ENCODE measurements at places on chromosomes 2 and 18.

DNA sequence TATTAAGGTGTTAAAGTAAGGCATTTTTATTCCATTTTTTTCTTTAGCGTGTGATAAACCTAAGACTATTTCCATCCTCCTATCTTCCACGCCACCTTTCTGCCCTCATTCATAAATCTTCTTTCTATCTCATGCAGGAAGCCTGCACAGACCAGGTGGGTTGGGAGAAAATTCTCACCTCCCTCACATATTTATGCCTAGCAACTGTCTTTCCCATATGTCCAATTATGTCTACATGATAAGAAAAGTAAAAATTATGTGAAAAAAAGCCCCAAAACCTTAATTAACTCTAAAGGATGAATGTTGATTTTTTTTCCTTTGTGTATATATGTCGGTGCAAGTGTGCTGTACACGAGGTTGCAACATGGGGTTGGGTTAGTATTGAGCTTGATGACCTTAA lies 225.6 kb upstream of the GCFC2 start:
- no peak for DNase-seq

DNA sequence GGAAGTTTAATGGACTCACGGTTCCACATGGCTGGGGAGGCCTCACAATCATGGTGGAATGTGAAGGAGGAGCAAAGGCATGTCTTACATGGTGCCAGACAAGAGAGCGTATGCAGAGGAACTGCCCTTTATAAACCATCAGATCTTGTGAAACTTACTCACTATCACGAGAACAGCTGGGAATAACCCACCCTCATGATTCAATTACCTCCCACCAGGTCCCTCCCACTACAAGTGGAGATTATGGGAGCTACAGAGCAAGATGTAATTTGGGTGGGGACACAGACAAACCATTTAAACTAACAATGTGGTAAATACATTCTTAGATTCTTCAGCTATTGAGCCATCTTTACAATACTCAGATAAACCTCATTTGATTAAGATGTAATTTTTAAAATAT lies 176.1 kb downstream of the SH3BP4 start:
- no peak for DNase-seq

- no peak for DNase-seq
Observed at GRCh38 chr2:45275806-45276205, 266.6 kb upstream of the SIX2 start.

- no peak for DNase-seq
Observed at GRCh38 chr18:39793609-39794008, 2161.4 kb upstream of the PIK3C3 start.

- DNase-seq, result no peak
Observed at GRCh38 chr2:176234156-176234555, 35.1 kb upstream of the MTX2 start.

GRCh38 chr18:51195451-51196117 lies 1.9 kb downstream of the MEX3C start:
- DNase-seq, result peak; percentile 24

- DNase-seq, result no peak
Observed at GRCh38 chr2:75787532-75788132, 76.9 kb upstream of the GCFC2 start.

DNA sequence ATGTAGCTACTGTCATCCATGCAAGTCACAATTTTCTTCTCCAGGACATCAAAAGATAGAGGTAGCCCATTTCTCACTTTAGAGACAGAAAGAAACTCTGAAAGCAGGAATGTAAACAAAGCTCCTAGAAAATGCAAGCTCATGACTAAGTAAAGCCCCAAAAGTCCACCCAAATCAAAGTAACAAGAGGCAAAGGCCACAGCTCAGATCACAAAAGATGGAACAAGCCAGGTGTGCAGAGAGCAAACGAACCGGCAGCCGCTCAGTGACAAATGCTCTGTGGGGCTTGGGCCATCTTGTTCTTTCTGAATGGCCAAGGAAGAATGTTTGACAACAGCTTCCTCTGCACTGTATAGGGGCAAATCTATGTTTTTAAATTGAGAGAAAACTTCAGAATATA lies 201.0 kb downstream of the CYRIA start:
- DNase-seq, result no peak

- DNase-seq, result no peak
Observed at GRCh38 chr2:218402911-218403411, 3.3 kb downstream of the CTDSP1 start.

DNA sequence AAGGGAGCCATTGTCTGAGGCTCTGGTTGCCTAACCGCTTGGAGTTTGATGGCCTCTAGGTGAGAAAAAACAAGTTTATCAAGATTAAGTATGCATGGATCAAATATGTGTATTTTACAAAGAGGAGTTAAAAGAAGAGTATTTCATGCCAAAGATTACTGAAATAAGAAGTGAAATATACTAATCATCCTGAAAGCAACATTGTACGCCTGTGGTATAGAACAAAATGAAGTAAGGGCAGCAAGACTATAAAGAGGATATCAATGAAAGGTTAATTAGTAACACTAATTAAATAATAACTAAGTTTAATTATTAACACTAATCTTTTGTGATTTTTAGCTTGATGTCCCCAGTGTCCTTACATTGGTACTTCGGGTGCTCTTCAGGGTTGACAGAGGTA lies 276.7 kb downstream of the CALCRL start:
- no peak for DNase-seq

GRCh38 chr2:111678651-111679050 lies 205.3 kb downstream of the ANAPC1 start:
- DNase-seq, result no peak

- DNase-seq, result no peak
Observed at GRCh38 chr18:54130631-54131030, 93.8 kb downstream of the MBD2 start.

DNA sequence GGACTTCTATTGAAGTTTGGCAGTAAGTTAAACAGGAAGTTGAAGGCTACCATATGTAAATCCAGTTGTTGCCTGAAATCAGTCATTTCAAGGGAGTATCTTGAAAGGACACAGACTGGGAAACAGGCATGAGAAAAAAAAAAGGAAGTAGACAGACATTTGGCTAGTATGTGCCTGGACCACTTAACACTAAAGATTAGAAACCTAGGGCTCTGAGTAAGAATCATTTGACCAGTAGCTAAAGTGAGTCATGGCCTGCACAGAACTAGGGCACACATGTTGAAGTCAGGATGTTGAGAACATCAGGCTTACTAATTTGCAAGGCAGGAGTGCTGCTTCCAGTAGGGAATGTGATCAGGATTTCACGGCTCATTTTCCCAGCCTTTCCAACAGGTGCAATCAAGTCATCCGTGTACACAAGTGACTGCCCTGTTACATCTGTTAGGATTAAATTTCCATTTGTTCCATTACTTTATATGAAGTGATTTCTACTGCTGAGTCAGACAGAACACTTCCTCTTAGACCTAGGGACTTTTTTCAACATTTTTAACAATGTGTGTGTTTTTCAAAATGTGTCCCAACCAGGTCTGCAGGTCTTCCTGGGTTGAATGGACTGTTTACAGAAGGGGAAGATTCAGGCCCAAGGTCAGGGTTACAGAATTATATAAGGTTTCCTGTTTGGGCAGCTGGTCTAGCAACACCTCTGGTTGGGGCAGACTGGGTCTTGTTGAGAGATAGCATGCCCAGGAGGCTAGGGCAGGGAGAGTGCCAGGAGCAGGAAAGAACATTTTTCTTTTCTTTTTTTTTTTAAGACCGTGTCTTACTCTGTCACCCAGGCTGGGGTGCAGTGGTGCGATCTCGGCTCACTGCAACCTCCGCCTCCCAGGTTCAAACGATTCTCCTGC lies 145.6 kb downstream of the TGIF1 start:
- peak; percentile 94 for DNase-seq

DNA sequence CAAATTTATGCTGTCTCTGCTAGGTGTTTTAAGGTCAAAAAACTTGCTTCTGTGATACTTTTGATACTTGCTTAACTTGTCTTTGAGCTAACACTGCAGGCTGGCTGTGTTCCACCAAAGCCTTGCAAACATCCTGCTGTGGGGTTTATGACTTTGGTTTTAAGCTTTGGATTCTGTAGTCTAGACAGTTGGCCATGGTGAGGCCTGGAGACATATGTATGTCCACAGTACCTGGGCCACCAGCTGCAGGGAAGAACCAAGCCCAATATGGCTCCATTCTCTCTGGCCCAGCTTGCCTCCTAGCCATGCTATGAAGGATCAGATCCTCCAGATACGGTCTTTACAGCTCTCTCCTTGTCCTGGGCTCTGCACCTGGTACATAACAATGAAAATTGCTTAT lies 113.9 kb downstream of the INO80D start:
- no peak for DNase-seq

DNA sequence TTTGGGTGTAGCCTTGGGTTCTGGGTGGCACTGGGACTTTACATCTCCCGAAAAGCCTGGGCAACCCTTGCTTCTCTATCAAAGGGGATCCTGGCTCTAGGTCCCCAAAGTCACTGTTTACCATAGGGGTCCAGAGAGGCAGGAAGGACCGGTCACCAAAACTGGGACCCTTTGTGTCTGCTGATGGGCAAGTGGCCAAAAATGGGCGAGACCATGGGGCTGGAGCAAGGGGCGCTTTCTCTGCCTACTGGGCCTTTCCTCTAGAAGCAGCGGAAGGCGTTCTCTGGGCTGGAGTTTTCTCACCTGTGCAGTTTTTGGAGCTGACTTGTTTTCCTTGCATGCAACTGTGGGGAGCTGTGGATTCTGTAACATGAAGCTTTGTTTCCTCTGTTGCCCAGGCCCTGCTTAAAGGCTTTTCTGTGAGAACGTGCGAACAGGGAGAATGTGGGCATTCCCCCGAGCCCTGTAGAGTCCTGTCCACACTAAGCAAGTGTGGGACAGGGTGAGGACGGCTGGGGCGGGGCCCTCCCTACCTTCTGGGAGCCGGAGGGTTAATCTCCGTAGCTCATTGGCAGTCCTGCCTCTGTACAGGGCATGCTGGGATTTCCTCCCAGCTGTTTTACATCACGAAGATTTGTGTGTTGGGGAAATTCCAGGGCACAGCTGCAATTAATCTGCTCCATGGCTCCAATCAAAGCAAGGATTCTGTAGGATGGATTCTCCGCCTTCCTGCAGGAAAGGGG lies 50.2 kb downstream of the TGOLN2 start:
- DNase-seq, result no peak

- no peak for DNase-seq
Observed at GRCh38 chr2:16185801-16186272, 245.5 kb downstream of the MYCN start.

DNA sequence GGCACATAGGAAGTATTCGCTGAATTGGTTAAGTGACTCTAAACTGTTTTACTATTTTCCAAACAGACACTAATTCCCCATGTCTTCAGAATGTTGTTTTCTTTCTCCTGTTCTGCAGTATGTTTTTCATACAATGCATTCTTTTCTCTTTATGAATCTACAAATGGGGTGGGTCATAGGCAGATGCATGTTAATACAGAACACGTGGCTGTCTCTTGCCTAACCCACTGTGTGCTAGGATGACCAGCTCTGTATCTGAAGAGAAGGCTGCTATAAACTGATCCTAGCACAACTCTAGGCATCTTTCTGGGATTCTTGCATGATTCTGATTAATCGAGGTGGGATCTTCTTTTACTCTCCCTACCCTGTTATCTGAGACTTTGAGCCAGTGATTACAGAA lies 826.0 kb downstream of the PLCL1 start:
- DNase-seq, result no peak

DNA sequence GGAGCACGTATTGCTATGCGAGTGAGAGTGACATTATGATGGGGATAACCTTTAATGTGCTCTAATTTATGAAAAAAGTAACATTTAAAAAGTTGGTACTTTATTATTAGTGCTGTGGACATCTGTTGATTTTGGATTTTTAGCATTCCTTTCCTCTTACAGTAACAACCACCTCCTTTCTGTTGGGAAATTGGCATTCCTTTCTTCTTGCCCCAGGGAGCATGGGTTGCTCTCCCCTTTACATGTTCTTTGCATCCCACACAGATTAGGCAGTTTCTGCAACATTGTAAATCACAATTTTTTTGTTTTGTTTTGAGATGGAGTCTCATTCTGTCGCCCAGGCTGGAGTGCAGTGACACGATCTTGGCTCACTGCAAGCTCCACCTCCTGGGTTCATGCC lies 300.2 kb downstream of the LPIN1 start:
- no peak for DNase-seq

DNA sequence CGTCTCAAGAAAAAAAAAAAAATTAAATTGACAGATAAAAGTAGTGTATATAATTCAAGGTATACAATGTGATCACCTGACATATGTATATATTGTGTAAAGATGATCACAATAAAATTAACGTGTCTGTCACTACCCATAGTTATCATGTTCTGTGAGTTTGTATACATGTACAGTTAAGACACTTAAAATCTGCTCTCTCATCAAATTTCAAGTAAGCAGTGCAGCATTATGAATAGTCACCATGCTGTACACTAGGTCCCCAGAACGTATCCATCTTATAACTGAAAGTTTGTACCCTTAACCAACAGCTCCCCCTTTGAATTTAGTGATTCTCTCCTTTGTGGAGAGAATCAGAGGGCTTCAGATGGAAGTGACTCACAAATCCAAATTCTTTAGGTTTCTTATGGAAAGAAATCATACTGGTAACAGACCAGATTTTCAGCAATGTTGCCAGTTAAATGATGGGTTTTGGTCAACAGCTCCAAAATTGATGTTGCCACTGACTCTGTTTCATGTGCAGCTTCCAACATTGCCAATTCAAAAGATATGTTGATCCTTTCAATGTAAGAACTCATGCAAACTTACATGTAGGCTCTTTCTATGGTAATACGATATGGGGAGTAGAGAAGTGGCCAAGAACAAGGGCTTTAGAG lies 281.5 kb downstream of the AFF3 start:
- DNase-seq, result no peak

DNA sequence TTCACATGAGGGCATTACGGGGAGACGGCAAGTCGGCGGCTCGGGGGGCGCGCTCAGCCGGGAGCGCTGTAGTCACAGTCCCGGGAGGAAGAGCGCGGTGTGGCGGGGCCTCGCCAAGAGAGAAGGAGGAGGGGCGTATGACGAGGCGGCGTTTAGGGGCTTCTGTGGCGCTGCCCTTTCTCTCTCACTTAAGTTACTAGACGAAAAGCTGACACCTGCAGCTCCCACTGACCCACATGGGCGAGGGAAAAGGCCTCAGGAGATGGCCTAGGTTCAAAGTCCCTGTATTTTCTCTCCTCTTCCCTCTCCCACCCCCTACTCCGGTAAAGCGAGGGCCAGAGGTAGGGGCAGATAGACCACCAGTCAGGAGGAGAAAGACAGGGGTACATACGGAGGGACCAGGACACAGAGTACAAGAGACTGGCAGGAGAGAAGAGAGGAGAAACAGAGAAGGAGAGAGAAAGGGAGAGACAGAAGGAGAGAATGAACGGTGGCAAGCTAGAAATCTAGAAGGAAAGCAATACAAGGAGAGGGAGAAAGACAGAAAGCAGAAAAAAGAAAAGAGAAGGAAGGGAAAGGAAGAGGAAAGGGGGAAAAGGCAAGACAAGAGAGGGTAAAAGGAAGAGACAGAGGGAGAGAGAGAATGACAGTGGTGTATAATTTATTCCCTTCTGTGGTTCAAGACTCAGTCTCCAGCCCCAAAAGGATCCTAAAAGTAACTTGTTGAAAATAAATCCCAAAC lies 3.8 kb downstream of the SIX2 start:
- no peak for DNase-seq
